Endothelial cell (in vitro differentiated cells): ENCODE measurements at places on chromosomes 3 and 15. TPM values are rescaled to one million over a fixed set of nuclear protein-coding genes. Genes with fewer than 3 reads are reported as not detected.

DNA sequence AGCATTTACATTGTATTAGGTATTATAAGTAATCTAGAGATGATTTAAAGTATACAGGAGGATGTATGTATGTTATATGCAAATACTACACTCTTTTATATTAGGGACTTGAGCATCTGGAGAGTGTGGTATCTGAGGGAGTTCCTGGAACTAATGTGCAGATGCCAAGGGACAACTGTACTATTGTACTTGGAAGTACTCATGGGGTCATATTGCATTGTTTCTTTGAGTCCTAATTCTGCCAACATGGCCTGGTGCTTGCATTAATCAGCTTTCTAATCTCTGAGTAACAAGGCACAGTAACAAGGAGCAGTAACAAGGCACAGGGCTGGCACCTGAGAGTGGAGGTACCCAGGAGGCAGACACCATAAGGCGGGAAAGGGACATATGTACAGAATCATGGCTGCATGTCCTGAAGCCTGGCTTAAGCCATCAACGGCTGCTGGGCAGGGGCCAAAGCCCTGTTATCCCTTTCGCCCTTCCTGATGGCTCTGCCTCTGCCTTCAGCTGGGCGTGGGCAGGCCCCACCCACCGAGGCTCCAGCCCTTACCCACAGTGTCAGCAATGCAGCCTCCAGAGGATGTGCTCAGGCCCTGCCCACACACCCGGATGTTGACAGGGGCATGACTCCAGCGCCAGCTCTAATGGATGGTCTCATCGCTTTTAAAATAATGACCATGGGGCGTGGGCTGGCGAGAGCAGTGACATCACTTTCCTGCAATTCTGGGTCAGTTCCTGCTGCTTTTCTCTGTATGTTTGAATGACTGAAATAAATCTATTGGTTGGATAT, 22.9 kb downstream of the CEMIP start:
- no peak for DNase-seq

- DNase-seq = no peak
Measured at GRCh38 chr3:35921718-35922117, 282.4 kb downstream of the ARPP21 start.

DNA sequence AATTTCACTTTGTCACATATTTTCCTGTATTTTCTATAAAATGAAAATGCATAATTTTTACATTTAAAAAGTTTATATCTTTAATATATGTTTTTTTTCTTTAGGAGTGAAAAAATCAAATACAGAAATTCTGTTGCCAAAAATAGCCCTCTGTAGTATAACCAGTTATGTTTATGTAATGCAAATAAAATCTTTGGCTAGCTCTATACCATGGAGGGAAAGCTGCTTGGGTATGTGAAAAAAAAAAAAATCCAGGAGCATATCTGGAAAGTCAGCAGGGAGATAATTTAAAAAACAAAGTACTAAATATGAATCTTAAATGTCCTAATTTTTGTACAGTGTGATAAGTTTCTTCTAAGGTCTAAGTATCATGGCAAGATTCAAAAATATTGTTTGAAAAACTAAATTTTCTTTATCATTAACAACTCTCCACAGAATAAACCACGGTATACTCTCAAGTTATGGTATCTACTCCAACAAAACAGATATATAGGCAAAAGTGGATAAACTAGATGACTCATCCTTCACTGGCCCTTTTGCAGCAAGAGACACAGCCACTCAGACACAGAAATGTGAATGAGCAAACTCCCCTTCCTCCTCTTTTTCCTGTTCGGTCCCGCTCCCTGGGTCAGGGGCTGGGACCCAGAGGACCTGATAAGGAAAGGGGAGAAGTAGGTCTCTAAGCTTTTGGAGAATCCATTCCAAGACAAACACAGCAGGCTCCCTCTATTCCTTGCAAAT, 66.6 kb downstream of the PDZRN3 start:
- no peak for DNase-seq

- no peak for DNase-seq
Measured at GRCh38 chr3:109809513-109809912, 472.2 kb upstream of the DPPA4 start.

DNA sequence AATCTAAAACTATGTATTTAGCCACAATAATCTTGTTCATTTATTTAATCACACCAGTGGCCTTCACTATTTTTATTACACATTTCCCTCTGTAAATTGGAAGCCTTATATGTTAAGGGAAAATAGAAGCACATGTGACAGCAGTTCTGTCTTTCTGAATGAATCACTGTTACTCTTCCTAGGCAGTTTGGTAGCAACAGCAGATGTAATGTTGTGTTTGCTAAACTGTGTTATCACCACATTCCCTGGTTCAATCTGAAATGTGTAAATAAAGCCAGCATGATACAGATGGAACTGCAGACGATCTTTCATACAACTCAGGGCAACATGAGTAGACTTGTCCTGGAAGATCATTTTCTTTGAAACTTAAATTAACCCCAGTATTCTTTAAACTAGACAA, 220.1 kb downstream of the MCTP2 start:
- DNase-seq = no peak

DNA sequence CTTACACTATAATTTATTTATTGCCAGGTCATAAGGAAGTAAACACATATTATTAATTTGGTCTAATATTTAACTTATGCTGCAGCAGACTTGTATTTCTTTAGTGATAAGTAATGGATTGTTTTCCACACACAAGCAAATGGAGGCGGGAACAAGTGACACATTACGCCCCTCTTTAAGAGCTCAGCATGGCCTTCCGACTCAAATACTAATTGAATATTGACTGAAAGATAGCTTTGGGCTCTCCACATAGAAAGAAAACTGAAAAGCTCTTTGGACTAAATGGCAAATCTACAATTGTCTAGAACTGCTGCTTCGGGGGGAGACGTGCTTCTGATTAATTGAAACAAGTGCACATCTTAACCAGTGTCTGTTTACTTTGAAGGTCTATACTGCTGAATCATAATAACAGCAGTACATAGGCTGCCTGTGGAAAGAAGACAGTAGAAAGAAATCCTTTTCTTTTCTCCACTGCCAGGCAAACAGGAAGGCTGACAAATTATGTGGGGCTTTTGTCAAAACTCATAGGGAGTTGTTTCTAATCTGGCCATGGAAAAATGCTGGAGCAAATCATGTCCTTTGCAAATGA, 15.9 kb downstream of the CADPS start:
- DNase-seq = no peak

DNA sequence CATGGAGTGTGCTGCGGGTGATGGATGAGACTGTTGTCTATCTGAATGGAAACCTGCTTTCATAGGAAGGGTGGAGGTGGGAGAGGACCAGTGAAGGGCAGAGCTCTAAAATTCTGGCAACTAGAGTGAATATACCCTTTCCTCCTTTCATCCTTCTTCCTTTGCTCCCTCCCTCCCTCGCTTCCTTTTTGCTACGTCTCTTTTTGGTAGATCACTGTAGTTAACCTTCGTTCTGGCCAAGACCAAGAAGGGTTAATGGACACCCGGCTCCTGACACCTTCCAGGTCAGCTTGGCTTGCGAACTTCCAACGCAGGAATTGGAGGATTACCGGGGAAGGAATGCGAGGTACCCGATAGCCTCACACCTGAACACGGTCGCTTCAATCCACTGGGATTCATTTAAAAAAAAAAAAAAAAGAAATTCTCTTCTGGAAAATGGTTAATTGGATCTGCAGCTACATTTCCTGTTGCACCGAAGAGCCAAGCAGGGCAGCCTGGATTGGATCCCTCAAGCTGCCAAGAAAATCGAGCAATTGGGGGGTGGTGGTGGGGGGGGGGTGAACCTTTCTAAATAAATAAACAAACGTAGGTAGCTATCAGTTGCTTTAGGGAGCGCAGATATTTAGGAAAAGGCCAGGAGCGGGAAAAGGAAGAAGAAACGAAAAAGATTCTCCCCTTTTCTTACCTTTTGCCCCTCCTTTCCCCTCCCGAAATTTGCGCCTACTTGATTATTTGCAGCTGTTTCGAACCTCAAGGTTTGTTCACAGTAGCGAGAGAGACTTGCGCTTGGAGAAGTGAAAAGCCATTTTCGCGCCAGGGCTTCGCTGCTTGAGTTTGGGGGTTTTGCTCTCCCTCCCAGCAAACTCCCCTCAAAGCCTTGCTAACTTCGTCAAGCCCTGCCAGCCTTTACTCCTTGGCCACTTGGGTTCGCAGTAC, 9.5 kb upstream of the NR2F2 start:
- no peak for DNase-seq

DNA sequence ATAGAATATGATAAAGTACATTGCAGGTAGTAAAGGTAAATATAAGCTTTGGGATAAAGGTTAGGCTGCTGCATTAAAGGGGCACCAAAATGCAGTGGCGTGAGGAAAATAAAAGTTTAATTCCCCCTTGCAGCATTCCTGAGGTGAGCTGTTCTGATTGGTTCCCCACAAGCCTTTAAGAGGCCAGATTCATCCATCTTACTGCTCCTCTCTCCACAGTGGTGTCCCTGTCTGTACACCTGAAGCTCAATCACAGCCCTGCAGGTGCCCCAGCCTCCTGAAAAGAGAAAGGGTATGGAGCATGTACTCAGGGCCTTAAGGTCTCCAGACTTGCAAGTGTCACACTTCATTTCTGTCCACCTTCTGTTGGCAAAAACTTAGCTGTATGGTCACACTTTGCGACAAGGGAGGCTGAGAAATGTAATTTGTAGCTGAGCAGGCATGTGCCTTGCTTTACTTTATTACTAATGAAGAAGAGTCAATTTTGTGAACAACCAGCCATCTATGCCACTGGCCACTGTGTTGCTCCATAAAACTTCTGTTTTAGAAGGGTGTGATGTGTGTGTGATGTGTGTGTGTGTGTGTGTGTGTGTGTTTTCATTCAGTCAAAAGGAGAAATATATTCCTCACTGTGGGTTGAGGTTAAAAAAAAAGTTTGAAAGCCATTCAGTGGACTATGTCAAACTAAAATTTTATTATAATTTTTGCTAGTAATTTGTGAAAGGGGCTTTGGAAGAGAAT, 12.8 kb downstream of the LACTB start:
- DNase-seq = no peak

GRCh38 chr15:45734260-45734711, 99.5 kb downstream of the SQOR start:
- DNase-seq = no peak

GRCh38 chr3:120424506-120424905, 26.3 kb downstream of the FSTL1 start:
- DNase-seq = no peak

- DNase-seq = no peak
Measured at GRCh38 chr3:76765511-76765910, 274.4 kb upstream of the ROBO2 start.

- no peak for DNase-seq
Measured at GRCh38 chr3:174285242-174285864, 573.8 kb upstream of the NAALADL2 start.

DNA sequence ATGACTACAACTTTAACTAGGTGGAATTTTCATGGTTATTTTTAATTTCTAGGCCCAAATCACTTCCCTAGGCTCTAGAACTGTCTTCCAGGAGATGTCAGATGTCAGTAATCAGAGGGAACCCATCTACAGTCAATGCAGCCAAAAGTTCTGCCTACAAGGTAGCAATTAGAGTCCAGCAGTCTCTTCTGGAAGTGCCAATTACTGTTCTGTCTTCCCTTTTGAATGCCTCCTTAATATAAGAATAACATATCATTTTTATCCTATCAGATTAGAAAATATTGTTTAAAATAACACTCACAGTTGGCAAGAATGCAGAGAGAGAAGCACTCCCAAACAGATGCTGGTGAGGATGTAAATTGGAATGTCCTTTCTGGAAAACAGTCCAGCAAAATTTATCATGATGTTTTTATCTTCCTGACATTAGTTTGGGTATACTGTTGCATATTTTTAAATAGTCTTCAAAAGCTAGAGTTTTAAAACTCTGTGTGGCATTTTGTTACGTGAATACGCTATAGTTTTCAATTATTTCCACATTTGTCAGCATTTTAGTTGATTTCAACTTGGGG, 543.7 kb downstream of the FHIT start:
- no peak for DNase-seq

GRCh38 chr3:51242939-51243338, 142.2 kb upstream of the MANF start:
- DNase-seq = no peak

DNA sequence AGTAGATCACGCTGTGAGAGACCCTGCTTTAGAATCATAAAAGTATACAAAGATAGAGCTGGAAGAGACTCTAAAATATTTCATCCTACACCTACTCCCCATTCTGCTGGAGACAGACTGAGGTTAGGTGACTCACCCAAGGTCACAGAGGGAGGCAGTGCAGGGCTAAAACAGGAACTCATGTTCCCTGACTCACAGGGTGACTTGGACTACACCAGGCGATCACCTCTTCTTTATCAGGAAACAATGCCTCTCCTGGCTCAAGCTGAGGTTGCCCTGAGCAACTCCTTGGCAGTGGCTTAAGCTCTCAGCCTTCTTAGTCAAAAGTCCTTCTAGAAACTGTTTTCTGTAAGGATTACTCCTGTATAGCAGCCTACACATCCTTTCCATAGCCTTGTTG, 26.4 kb upstream of the TNFAIP8L3 start:
- DNase-seq = no peak

DNA sequence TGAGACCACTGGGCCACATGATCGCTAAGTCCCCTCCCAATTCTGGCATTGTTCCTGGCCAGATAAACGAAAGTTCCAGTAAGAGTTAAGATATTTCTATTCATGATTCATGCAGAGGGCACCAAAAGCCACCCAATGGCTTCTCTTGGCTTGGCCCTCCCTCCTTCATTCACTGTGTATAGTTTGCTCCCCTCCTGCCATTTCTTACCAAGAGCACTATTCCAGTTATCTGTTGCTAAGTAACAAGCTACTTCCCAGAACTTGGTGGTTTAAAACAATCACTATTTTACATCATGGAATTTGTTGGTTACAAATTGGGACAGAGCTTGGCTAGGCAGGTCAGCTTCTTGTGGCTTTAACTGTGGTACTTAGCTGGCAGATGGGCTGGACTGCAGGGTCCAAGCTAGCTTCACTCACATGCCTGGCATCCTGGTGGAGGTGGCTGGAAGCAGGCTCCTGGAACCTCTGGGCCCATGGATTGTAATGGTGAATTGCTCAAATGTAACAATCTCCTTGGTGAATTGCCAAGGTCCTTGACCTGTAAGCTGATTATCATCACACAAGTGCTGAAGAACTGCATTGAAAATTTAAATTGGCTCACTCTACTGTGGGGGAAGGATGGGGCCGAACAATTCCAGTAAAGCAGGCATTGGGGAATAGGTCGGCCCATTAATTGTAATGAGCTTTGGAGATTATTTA, 16.6 kb downstream of the EAF1 start:
- no peak for DNase-seq

The ATP10A gene
- 0.13 TPM for total RNA-seq

The STRIT1 gene
- not detected for total RNA-seq

The CLDN18 gene
- not detected for total RNA-seq

The MKRN3 gene
- total RNA-seq = 0.85 TPM

The RETNLB gene
- total RNA-seq = not detected

The CDHR4 gene
- total RNA-seq = 1.1 TPM

The B3GALNT1 gene
- total RNA-seq = 6.6 TPM

The FBXW12 gene
- not detected for total RNA-seq

The CLDND1 gene
- total RNA-seq = 118 TPM

The CYP11A1 gene
- total RNA-seq = 0.82 TPM
